Heart left ventricle (tissue), 16 donors: ENCODE measurements at places on chromosomes 5 and 9. TPM values are rescaled to one million over a fixed set of nuclear protein-coding genes. Genes with fewer than 3 reads are reported as not detected.

ABCA1 gene
- 45.3 TPM for total RNA-seq

DNA sequence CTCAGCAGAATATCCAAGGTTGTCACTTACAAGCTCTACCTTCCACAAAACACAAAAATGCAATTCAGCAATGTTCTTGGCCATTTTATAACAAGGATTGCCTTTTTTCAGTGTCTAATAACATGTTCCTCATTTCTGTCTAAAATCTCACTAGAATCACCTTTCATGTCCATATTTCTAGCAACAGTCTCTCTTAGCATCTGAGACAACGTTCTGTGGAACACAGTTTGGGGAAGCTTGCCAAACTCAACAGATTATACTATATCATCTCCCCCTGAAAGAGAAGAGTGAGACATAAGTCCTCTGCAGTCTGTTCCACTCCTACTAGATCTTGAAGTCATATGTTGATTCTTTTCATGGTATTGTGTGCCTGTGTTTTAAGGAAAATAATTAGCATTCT, 70.7 kb downstream of the F2RL2 start:
- no peak for DNase-seq
- no peak overlapping the region for H3K27ac ChIP-seq
- H3K4me1 ChIP-seq = no peaks in the 10 kb centered on the region

TOR4A gene
- 27.2 TPM for total RNA-seq

DNA sequence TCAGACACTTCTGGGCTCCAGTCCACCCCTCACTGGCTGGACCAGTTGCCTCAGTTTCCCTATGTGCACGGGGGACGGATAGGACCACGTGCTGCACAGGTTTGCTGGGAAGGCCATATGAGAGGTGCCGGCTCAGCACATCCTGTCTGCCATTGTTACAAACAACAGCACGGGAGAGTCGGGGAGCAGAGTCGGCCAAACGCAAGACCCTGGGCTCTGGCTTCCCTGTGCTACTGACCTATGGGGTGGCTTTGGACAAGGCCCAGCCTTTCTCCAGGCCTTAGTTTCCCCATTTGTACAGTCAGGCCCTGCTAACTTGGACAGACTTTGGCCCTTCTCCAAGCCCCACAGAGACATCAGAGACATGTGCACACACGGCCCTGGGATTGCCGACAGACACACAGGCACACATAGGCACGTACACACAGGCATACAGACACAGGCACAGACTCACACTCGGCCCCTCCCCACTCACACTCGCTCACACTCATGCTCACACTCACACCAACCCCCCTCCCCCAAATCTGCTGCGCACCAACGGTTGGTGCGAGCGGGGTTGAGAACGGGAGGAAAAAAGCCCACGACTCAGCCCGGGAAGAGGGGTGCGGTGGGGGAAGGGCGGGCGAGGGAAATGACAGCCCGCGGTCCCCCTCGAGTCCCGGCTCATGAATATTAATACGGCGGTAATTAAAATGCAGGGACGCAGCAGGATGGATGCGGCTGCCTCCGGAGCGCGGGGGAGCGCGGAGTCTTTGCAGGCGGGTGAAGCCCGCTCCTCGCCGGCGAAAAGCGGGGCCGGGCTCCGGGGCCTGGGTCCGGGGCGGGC, 133.0 kb downstream of the C9orf50 start:
- H3K4me1 ChIP-seq = peaks cover 55% of the 10 kb centered on the region
- peak overlapping the region; percentile 98 for H3K27ac ChIP-seq
- no peaks in the 10 kb centered on the region for H3K27me3 ChIP-seq

CD74 gene
- total RNA-seq = 300 TPM

- H3K4me3 ChIP-seq = no peak overlapping the region
- no peaks in the 10 kb centered on the region for H3K4me1 ChIP-seq
- no peaks in the 10 kb centered on the region for H3K36me3 ChIP-seq
Observed at GRCh38 chr5:130425424-130425823, 521.2 kb downstream of the CHSY3 start.

- H3K27ac ChIP-seq = no peak overlapping the region
- H3K27me3 ChIP-seq = no peaks in the 10 kb centered on the region
- no peaks in the 10 kb centered on the region for H3K4me1 ChIP-seq
- H3K36me3 ChIP-seq = peaks cover 92% of the 10 kb centered on the region
Observed at GRCh38 chr9:135815413-135815812, 91.9 kb downstream of the CAMSAP1 start.

DNA sequence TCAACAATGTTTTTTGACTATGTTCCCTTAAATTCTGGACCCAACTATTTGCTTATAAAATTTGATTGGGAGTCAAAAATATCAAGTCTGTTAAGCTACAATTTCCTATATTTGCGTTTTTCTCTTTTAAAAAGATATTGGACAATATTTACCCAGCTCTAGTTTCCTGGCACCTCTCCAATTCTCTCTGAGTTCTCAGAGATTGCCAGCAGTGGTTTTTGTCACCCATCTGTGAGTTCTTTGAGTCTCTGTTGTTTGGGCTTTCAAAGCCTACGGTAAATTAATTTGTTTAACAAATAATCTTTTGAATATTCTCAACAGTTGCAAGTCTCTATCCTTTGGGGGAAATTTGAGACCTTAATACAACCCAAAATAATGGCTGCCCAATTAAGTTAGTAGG, 174.2 kb upstream of the PUM3 start:
- H3K27ac ChIP-seq = no peak overlapping the region
- H3K27me3 ChIP-seq = no peaks in the 10 kb centered on the region
- H3K4me3 ChIP-seq = no peak overlapping the region
- H3K36me3 ChIP-seq = no peaks in the 10 kb centered on the region
- no peak for DNase-seq
- H3K4me1 ChIP-seq = no peaks in the 10 kb centered on the region

DNA sequence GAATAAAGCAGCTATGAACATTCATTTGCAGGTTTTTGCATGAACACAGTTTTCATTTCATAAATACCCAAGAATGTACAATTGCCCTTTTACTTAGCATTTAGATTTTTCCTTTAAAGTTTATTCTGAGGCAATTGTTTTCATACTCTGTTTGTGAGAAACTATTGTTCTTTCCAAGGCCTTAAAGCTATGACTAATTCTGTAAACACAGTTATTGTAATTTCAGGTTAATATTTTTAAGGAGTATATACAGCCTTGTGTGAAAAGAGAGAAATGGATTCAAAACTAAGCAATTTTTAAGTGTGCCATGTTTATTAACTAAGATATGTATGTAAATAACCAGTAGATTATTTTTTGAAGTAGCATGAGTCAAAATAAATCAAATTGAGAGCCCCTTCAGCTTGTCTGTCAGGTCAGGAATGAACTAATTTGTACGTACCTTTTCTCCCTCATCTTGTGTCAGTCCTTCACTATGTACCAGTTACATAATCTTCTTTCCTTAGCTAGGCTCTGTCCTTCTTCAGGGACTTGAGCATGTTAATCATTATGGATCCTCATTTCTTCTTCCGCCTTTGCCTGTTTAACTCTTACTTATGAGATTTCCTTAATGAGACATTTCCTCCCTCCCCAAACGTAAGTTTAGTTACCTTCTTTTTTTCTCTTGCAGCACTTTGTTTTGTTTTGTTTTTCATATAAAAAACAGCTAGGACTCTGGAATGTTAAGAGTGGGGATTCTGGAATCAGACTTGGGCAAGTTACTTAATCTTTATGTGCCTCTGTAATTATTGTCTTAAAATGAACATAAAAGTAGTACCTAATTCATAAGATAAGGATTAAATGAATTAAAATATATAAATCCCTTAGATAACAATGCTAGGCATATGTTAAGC, 63.6 kb downstream of the NIPBL start:
- no peak overlapping the region for H3K4me3 ChIP-seq
- H3K36me3 ChIP-seq = no peaks in the 10 kb centered on the region
- DNase-seq = no peak
- no peaks in the 10 kb centered on the region for H3K27me3 ChIP-seq
- no peak overlapping the region for H3K27ac ChIP-seq
- peaks cover 30% of the 10 kb centered on the region for H3K4me1 ChIP-seq

DNA sequence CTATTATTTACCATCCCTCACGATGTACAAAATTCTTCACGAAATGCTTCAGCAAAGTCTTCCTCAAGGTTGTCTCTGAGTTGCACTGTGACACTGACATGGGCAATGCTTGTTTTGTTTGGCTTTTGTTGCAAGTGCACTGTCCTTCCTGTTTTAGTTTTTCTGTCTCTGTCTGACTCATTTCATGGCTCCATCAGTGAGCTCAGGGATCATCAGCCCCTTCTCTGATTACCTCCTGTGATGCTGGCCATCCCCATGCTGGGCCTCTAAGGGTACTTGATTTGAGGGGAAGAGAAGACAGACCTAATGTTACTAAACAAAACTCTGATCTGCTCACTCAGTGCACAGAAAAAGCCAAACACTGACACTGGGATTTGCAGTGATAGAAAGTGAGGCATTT, 37.6 kb upstream of the STX17 start:
- no peak overlapping the region for H3K4me3 ChIP-seq
- DNase-seq = no peak

- H3K4me3 ChIP-seq = no peak overlapping the region
- no peaks in the 10 kb centered on the region for H3K4me1 ChIP-seq
- no peak overlapping the region for H3K27ac ChIP-seq
- no peaks in the 10 kb centered on the region for H3K27me3 ChIP-seq
- no peak for DNase-seq
Observed at GRCh38 chr5:61765471-61765870, 433.4 kb downstream of the ZSWIM6 start.

LRRC70 gene
- 0.70 TPM for total RNA-seq

- no peaks in the 10 kb centered on the region for H3K27me3 ChIP-seq
- no peak overlapping the region for H3K27ac ChIP-seq
- DNase-seq = no peak
- no peaks in the 10 kb centered on the region for H3K36me3 ChIP-seq
- no peak overlapping the region for H3K4me3 ChIP-seq
Observed at GRCh38 chr9:37449862-37450632, 15.2 kb downstream of the ZBTB5 start.

N4BP3 gene
- 2.0 TPM for total RNA-seq

DNA sequence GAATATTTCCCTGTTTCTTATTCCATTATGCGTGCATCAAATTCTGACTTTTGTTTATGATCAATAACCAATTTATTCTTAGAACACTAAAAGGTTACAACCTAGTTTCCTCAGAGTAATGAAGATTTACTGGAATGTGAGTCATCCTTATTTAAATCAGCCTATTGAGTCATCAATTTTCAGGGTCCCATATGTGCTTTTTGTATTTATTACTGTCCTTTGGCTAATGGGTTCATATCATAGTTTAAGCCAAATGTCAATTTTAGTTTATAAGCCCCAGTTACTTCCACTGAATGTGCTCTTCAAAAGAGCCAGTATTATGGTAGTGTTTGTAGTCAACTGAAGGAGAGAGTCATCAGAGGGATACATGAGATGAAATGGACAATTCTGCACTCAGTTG, 359.2 kb downstream of the PRR16 start:
- H3K4me1 ChIP-seq = no peaks in the 10 kb centered on the region
- H3K36me3 ChIP-seq = no peaks in the 10 kb centered on the region
- H3K27me3 ChIP-seq = no peaks in the 10 kb centered on the region
- no peak overlapping the region for H3K27ac ChIP-seq
- no peak overlapping the region for H3K4me3 ChIP-seq
- DNase-seq = no peak

PCDHB1 gene
- not detected for total RNA-seq

GRCh38 chr9:136303825-136304416, at the start of gene CCDC187:
CCDC187 (minus strand) TSS chr9:136304094; CDS start chr9:136303830, 264 bp downstream.
- no peak for DNase-seq
- no peaks in the 10 kb centered on the region for H3K4me1 ChIP-seq
- no peak within 1 kb of the TSS for H3K4me3 ChIP-seq

DNA sequence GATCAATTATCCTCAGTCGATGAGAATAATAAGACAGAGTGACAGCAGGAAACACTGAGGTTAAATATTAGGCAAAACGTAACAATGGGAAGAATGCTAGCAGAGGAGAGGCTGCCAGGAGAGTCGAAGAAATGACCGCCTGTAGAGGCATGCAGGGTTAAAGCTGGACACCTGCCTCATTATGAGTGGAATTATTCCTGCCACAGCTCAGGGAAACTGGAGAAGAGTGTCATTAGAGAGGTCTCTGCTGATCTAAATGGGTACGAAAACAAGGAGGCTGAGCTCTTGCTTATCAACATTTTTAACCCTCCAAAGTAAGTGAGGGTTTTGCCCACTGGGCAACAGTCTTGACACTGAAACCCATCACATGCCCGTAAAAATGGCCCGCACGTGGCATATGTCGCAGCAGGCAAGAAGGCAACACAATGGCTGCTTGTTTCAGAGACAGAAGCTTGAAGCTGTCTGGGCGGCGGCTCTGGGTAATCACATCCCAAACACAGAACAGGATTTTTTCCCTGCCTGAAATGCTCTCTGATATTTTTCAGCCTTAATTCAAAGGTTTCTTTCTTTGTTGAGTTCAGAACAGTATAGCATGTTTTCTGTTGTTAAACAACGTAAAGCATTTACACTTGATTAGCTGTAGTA, 118.7 kb downstream of the MED27 start:
- no peak overlapping the region for H3K4me3 ChIP-seq
- H3K27ac ChIP-seq = no peak overlapping the region
- no peaks in the 10 kb centered on the region for H3K36me3 ChIP-seq
- no peak for DNase-seq

DNA sequence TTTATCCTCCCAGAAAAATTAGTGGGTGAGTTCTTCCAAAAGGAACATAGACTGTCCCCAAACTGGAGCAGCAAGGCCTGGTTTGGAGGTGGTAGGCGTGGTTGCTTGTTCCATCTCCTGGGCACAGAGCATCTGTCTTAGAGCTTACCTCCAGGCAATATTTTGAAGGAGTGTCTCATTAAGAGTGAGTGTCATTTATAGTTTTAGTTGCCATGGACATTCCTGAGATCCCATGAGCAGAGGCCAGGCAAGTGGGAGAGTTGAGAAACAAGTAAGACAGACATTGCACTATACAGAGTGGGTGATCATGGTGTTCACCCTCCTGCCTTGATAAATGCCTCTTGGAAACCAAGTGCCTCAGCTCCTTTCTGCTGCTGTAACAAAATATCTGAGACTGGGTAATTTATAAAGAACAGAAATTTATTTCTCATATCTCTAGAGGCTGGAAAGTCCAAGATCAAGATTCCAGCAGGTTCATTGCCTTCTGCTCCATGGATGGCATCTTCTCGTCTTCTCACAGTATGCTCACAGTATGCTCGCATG, 68.5 kb downstream of the KIAA1958 start:
- no peaks in the 10 kb centered on the region for H3K36me3 ChIP-seq
- H3K27ac ChIP-seq = no peak overlapping the region
- no peak for DNase-seq
- no peak overlapping the region for H3K4me3 ChIP-seq
- H3K27me3 ChIP-seq = no peaks in the 10 kb centered on the region

GRCh38 chr5:116507051-116507537, 67.5 kb downstream of the SEMA6A start:
- peaks cover 12% of the 10 kb centered on the region for H3K4me1 ChIP-seq
- DNase-seq = no peak
- no peaks in the 10 kb centered on the region for H3K27me3 ChIP-seq
- no peak overlapping the region for H3K4me3 ChIP-seq
- no peaks in the 10 kb centered on the region for H3K36me3 ChIP-seq
